ENCODE measurements at places on chromosomes 12 and 14.

GRCh38 chr12:100567945-100568344 is 5.5 kb upstream of the GAS2L3 start:
- no peak for DNase-seq
- peaks cover 5% of the 10 kb centered on the region for H3K4me1 ChIP-seq
- no peaks in the 10 kb centered on the region for H3K36me3 ChIP-seq
- H3K4me3 ChIP-seq, result no peak overlapping the region

GRCh38 chr14:103548463-103549351 is 13.8 kb downstream of the BAG5 start:
- no peak overlapping the region for H3K27ac ChIP-seq
- H3K36me3 ChIP-seq, result no peaks in the 10 kb centered on the region
- no peak overlapping the region for H3K4me3 ChIP-seq
- H3K27me3 ChIP-seq, result no peaks in the 10 kb centered on the region
- H3K4me1 ChIP-seq, result peaks cover 5% of the 10 kb centered on the region

GRCh38 chr14:100612986-100613385 is 25.8 kb upstream of the BEGAIN start:
- no peak overlapping the region for H3K27ac ChIP-seq
- H3K4me3 ChIP-seq, result no peak overlapping the region
- H3K4me1 ChIP-seq, result peaks cover 3% of the 10 kb centered on the region
- peaks cover 14% of the 10 kb centered on the region for H3K27me3 ChIP-seq
- H3K36me3 ChIP-seq, result no peaks in the 10 kb centered on the region

DNA sequence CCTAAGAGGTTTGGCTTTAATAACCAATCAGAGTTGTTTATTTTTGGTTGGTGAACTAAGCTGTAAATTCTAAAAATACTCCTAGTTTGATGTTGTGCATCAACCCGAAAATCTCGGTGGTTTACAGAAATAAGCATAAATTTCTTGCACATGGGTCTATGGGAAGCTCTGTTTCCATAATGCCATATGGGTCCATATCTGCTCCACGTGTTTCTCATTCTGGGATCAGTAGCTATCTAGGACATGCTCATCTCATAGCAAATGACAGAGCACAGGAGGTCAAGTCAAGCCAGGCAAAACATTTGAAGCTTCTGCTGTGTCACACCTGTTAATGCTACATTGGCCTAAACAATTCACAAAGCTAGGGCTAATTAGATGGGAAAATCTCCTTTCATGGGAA is 23.1 kb downstream of the NUP37 start:
- no peak for DNase-seq
- H3K27ac ChIP-seq, result no peak overlapping the region
- H3K36me3 ChIP-seq, result peaks cover 3% of the 10 kb centered on the region
- no peaks in the 10 kb centered on the region for H3K27me3 ChIP-seq
- no peak overlapping the region for H3K4me3 ChIP-seq

- DNase-seq, result no peak
- peaks cover 6% of the 10 kb centered on the region for H3K36me3 ChIP-seq
- H3K27ac ChIP-seq, result no peak overlapping the region
- no peaks in the 10 kb centered on the region for H3K4me1 ChIP-seq
- no peak overlapping the region for H3K4me3 ChIP-seq
These were observed 9.8 kb downstream of the DHRS1 start for GRCh38 chr14:24289649-24290280.

- H3K4me3 ChIP-seq, result no peak overlapping the region
- H3K27me3 ChIP-seq, result no peaks in the 10 kb centered on the region
- no peaks in the 10 kb centered on the region for H3K4me1 ChIP-seq
- DNase-seq, result no peak
These were observed 31.9 kb upstream of the CAND1 start for GRCh38 chr12:67237231-67237630.

DNA sequence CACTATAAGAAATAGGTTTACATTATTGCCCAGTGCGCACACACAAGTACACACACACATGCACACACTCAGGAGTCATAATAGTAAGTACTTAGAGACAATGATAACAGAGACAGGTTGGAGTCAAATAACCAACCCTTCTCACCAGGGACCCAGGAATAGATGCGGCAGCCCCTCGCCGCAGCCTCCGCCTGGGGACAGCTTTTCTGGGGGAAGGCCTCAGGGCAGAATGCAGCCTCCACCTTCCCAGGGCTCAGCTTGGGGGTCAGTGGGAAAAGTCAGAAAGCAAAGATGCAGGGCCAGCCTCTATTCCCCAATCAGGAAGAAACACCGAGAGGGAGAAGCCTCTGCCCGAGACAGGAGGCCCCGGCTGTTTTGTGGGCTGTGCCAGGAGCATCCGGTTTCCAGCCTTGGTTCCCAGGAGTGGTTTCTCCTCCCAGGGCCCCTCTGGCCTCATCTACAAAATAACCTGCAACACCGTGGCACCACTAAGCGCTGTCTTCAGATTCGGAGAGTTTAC is 23.4 kb upstream of the EIF5 start:
- H3K4me1 ChIP-seq, result peaks cover 7% of the 10 kb centered on the region
- H3K4me3 ChIP-seq, result no peak overlapping the region
- H3K27me3 ChIP-seq, result peaks cover under 1% of the 10 kb centered on the region
- no peak for DNase-seq
- H3K27ac ChIP-seq, result no peak overlapping the region
- no peaks in the 10 kb centered on the region for H3K36me3 ChIP-seq

DNA sequence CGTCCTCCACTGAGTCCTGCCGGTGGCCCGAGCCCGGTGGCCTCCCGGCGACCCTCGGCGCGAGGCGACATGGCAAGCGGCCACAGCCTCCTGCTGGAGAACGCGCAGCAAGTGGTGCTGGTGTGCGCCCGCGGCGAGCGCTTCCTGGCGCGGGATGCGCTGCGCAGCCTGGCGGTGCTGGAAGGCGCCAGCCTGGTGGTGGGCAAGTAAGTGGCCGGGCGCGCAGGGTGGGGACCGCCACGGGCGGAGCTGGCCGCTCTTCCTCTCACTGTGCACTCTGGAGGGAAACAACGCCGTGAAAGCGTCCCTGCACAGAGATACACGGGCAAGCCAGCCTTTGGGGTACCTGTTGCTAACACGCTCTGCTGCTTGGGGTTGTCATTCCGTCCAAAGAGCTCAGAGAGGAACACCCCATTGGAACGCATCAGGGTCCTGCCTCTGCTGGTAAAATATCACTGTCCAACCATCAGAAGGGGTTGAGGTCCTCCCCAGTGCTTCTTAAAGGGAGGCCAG is at the start of gene AMDHD1:
Gene AMDHD1 (plus strand): TSS at position 2 of the 513 bp plus-strand sequence. CDS start 68 bp downstream, at position 70.
- DNase-seq, result peak; percentile 60
- peak within 1 kb of the TSS; percentile 82 for H3K4me3 ChIP-seq
- H3K27ac ChIP-seq, result peak within 1 kb of the TSS; percentile 80
- H3K36me3 ChIP-seq, result no peaks in the 10 kb centered on the region

GRCh38 chr12:26791301-26791791 is 41.6 kb downstream of the ITPR2 start:
- H3K27me3 ChIP-seq, result no peaks in the 10 kb centered on the region
- H3K4me1 ChIP-seq, result peaks cover 24% of the 10 kb centered on the region
- H3K4me3 ChIP-seq, result no peak overlapping the region
- H3K36me3 ChIP-seq, result peaks cover 13% of the 10 kb centered on the region
- no peak for DNase-seq

DNA sequence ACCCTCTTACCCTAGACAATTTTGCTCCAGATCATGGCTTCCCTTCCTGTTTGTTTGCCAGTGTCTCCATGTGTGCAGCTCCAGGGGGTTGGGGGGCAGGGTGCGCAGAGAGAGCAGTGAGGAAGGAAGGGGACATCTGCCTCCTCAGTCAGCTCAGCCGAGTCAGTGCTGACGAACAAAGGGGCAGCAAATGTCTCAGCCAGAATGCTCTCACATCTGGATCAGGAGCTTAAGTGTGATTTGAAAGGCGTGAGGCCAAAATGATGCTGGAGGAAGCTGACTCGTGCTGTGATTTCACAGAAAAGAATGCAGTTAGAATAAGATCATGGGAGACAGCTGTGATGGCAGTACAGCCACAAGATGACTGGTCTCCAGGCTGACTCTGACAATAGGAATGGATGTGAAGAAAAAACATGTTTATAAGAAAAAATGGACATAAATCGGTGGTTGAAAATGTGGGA is 27.1 kb upstream of the CDK17 start:
- DNase-seq, result no peak

GRCh38 chr12:119592232-119592631 is 1.3 kb upstream of the TMEM233 start:
- peaks cover 95% of the 10 kb centered on the region for H3K27me3 ChIP-seq
- no peak overlapping the region for H3K4me3 ChIP-seq
- H3K4me1 ChIP-seq, result peaks cover 16% of the 10 kb centered on the region
- no peak overlapping the region for H3K27ac ChIP-seq
- no peak for DNase-seq

- no peak overlapping the region for H3K4me3 ChIP-seq
- H3K36me3 ChIP-seq, result peaks cover 46% of the 10 kb centered on the region
- H3K27me3 ChIP-seq, result no peaks in the 10 kb centered on the region
- no peak overlapping the region for H3K27ac ChIP-seq
These were observed 4.7 kb downstream of the CHD4 start for GRCh38 chr12:6602526-6602925.

- no peak overlapping the region for H3K4me3 ChIP-seq
- H3K36me3 ChIP-seq, result no peaks in the 10 kb centered on the region
- H3K27ac ChIP-seq, result no peak overlapping the region
These were observed 16.9 kb downstream of the ASPG start for GRCh38 chr14:104102282-104102914.

DNA sequence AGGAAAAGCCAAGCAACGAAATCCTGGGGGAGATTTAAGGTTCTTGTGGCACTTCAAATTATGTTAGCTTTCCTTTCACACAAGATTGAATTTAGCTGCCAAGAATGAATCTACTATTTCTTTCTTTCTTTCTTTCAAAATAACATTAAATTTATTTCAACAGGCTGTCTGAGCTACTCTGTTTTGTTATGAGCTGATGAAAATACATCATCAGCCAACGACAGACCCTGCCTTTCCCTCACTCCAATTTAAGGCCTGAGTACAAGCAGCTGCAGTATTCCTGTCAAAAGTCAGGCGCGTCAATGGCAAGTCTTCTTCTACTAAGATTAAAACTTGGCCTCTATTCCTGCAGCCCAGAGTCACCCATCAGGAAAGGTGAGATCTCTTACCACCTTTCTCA is 347.7 kb upstream of the FLRT2 start:
- no peak for DNase-seq
- H3K36me3 ChIP-seq, result no peaks in the 10 kb centered on the region
- H3K4me3 ChIP-seq, result no peak overlapping the region
- H3K27ac ChIP-seq, result no peak overlapping the region
- H3K27me3 ChIP-seq, result no peaks in the 10 kb centered on the region
- H3K4me1 ChIP-seq, result no peaks in the 10 kb centered on the region

- no peaks in the 10 kb centered on the region for H3K36me3 ChIP-seq
- no peak for DNase-seq
- H3K27me3 ChIP-seq, result peaks cover 3% of the 10 kb centered on the region
- H3K27ac ChIP-seq, result no peak overlapping the region
These were observed 95.2 kb downstream of the CALM1 start for GRCh38 chr14:90491911-90492531.

DNA sequence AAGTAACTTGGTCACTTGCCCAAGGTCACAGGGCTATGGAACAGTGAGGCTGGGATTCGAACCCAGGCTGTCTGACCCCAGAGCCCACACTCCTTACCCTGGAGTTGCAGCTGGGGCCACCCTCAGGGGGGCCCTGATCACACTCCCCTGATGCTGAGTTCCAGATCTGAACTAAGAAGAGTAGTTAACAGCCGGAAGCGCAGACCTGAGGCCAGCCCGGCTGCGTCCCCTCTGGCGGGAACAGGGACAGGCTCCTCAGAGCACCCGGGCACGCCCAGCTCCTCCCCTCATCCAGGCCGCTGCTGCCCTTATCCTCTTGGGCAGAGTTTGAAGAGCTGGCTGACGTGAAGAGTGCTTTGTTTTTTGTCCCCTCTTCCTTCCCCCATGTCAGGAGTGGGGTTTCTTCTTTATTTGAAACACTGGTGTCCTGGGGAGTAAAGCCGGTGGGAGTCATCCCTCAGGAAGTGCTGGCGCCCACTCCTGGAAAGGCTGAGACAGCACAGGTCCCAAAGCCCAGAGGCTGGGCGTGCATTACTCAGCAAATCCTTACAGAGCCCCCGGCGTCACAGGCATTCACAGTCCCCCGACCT is 8.7 kb downstream of the PHB2 start:
- peak overlapping the region; percentile 99 for H3K27ac ChIP-seq
- DNase-seq, result peak; percentile 74
- H3K4me3 ChIP-seq, result peak overlapping the region; percentile 97
- no peaks in the 10 kb centered on the region for H3K27me3 ChIP-seq
- peaks cover 38% of the 10 kb centered on the region for H3K4me1 ChIP-seq

GRCh38 chr14:93496856-93497741 is 66.4 kb downstream of the UNC79 start:
- no peak overlapping the region for H3K27ac ChIP-seq
- H3K27me3 ChIP-seq, result no peaks in the 10 kb centered on the region
- H3K4me3 ChIP-seq, result no peak overlapping the region
- DNase-seq, result no peak
- no peaks in the 10 kb centered on the region for H3K4me1 ChIP-seq

DNA sequence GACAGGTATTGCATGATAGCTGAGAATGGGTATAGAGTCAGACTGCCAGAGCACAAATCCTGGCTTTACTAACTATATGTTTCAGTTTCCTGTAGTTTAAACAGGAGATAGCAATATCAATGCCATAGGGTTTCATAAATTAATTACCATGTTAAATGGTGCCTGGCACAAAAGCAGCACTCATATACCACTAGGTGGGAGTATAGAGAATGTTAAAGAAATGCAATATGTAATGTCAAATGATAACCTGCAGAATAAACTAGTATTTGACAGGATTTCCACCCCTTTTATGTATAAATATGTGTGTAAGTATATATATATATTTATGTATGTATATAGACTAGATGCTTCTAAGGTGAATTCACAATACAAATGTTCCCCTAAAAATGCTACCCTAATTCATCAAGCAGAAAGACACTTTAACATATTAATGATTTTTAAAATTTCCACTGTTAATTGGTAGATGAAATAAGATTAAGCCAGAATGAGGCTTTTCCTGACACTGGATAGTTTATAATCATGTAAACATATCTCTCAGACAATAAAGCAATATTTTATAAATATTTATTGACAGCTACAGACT is 8.6 kb downstream of the WDR89 start:
- H3K4me3 ChIP-seq, result no peak overlapping the region
- no peaks in the 10 kb centered on the region for H3K27me3 ChIP-seq
- DNase-seq, result no peak
- peaks cover 25% of the 10 kb centered on the region for H3K36me3 ChIP-seq

- no peak for DNase-seq
- peaks cover 10% of the 10 kb centered on the region for H3K27me3 ChIP-seq
- no peak overlapping the region for H3K4me3 ChIP-seq
- H3K4me1 ChIP-seq, result peaks cover 22% of the 10 kb centered on the region
- no peaks in the 10 kb centered on the region for H3K36me3 ChIP-seq
These were observed 238.4 kb upstream of the NOS1 start for GRCh38 chr12:117599849-117600248.

- no peak overlapping the region for H3K4me3 ChIP-seq
- H3K27ac ChIP-seq, result no peak overlapping the region
- H3K27me3 ChIP-seq, result peaks cover 17% of the 10 kb centered on the region
- H3K4me1 ChIP-seq, result peaks cover 2% of the 10 kb centered on the region
- no peaks in the 10 kb centered on the region for H3K36me3 ChIP-seq
These were observed 100.5 kb upstream of the TMCC3 start for GRCh38 chr12:94750864-94751263.

Measured in progenitor cell of endocrine pancreas (in vitro differentiated cells).